ENCODE measurements at places on chromosomes 1 and 21.

GRCh38 chr1:68384872-68385411 is 64.8 kb downstream of the RPE65 start:
- no peak for DNase-seq

GRCh38 chr1:119226913-119227312 is 86.5 kb upstream of the WARS2 start:
- DNase-seq, result no peak

GRCh38 chr21:46503922-46504550 is 45.3 kb downstream of the DIP2A start:
- DNase-seq, result no peak

- no peak for DNase-seq
These were observed 12.1 kb downstream of the TRAPPC10 start for GRCh38 chr21:44024257-44024656.

DNA sequence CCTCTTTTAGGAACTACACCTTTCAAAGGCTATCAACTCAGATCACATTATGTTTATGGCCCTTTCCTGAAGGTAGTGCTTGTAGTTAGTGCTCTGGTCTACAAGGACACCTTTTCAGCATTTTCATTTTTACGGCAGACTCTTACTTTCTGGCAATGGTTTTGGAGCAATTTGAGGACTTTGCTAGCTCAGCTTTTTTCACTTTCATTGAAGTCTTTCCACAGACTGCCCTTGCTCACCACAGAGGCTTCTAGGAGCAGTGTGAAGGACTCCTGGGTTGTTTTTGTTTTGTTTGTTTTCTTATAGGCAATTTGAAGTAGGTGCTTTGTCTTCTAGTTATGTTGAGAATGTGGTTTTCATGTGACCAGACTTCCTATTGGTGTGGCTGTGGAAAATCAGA is 43.1 kb downstream of the CD55 start:
- DNase-seq, result no peak

DNA sequence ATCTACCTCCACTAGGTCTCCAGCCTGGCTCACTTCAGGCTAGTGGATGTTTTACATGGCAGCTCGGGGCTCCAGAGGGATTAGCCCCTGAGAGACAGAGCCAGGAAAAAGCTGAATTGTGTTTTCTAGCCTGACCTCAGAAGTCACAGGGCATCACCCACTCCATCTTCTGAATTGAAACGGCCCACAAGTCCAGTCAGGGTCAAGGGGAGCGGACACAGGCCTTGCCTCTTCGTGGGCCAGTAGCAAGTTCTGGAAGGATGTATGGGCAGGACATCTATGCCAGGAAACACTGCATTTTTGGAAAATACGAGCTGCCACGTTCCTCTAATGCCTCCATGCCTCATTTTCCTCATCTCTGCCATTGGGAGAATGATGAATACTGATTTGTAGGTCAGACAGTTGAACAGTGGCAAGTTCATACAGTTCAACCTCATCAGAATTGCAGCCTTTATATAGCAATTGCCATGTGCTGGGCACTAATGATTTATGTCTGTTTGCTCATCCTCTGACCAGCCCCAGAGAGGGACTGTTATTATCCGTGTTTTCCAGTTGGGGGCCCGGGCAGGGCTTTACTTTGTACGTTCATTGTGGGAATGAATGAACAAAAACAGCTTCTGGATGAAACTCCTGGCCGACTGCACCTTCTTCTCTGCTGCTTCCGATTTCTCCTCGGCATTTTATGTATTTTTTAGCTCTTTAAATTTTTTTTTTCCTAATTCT is 23.2 kb upstream of the PCBP3 start:
- no peak for DNase-seq

- DNase-seq, result no peak
These were observed 1.3 kb upstream of the IL19 start for GRCh38 chr1:206769304-206769731.

GRCh38 chr1:234561319-234561718 is 48.7 kb downstream of the IRF2BP2 start:
- DNase-seq, result no peak

DNA sequence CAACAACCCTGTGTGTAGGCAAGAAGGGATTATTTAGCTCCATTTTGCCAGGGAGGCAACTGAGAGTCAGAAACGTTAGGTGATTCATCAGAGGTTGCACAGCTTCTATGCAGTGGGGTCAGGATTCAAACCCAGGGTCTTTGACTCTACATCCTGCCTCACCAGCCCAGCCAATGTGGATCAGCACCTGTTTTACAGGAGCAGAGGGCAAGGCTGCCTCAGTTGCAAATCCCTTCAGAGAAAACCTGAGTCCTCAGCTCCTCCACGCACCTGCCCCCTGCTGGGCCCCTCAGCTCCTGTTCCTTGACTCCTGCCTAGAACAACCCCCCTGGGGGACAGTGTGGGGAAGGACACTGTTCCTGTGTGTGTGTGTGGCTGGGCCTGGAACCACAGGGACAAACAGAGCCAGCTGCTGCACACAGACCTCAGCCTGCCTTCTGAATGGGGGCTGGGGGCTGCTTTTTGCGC is 61.6 kb downstream of the LRRN2 start:
- DNase-seq, result no peak

GRCh38 chr1:207740207-207740606 is 11.6 kb upstream of the CD46 start:
- no peak for DNase-seq

- DNase-seq, result no peak
These were observed 630 bp upstream of the LHX9 start for GRCh38 chr1:197916500-197916983.

DNA sequence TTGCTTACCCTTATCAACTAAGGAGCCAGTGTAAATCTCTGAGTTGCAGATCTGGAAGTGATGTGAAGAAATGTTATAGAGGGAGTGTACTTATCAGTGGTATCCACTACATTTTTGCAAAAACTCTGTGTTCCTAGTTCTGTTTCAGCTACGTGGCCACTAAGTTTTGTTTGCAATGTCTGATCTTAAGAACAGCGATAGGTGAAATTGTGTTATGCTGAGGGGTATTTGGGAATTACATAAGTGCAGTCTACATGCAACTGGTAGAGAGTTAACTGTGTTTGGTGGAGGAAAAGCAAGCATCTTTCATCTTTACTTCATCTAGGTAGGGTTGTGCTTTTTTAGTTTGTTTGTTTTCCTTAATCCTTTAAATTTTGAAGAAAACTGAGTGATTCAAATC is 198.8 kb upstream of the SGIP1 start:
- DNase-seq, result no peak

GRCh38 chr1:53145942-53146708 is 3.7 kb upstream of the SLC1A7 start:
- no peak for DNase-seq

- DNase-seq, result no peak
These were observed 296.0 kb downstream of the HHAT start for GRCh38 chr1:210624722-210625121.

All from NCI-H1417 treated with DMSO at 0.1 percent for 48 hours (cell line).